ENCODE measurements at places on chromosomes 11 and 22.

- DNase-seq: no peak
Observed at GRCh38 chr11:64810891-64811272, 531 bp upstream of the MEN1 start.

DNA sequence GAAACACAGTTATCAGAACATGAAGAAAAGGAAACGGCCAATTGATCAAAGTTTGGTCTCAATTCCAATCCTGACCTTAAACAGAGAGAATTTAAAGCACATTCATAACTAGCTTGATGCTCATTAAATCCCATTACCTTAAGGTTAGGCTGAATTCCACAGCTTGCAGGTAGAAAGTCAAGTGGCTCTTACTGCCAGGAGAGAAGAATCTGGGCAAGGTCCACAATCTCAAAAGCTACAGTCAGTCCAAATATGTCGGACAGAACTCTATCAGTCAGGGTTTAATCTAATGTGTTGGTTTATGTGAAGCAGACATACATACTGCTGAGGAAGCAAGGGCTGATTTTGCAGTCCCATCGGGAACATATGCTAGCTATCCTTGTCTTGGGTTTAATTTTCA is 348.8 kb downstream of the SOX6 start:
- no peak for DNase-seq

- DNase-seq: no peak
Observed at GRCh38 chr11:108135845-108136544, 14.6 kb downstream of the ACAT1 start.

- DNase-seq: no peak
Observed at GRCh38 chr11:113159988-113160807, 154.2 kb upstream of the TTC12 start.

DNA sequence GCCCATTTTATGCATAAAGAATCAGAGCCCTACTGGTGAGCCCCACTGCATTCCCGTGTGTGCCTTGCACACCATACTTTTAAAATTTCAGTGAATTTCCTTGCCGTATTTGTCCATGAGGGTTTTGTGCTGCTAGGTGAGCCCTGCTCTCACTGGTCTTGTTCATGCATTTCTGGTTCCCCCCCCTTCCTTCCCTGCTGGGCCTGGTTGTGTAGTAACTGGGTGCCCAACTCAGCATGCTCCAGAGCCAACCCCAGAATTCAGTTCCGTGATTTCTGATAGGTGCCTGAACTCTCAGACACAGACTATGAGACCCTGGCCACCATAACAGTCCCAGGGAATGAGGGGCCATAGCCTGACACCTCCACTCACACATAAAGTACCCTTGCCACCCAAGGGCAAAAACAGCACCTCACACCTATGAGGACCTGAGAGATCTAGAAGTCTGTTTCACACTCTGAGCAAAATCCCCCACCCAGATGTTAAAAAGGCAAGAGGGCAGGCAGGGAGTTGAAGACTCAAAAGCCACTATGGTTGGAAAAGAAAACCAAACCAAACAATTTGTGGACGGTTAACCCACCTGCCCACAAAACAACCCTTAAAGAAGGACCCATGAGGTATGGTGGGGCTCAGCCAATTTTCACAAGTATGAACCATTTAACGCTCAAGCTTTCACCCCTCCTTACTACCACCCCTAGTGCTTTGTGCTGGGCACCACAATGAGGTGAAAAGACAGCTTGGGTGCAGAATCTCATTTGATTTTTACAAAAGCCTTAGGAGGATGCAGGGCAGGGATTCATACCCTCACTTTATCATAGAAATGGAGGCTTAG is 16.8 kb upstream of the IL10RA start:
- DNase-seq: no peak

- no peak for DNase-seq
Observed at GRCh38 chr11:44885919-44886789, 64.5 kb downstream of the TP53I11 start.

- no peak for DNase-seq
Observed at GRCh38 chr11:78763664-78764063, 189.0 kb upstream of the NARS2 start.

DNA sequence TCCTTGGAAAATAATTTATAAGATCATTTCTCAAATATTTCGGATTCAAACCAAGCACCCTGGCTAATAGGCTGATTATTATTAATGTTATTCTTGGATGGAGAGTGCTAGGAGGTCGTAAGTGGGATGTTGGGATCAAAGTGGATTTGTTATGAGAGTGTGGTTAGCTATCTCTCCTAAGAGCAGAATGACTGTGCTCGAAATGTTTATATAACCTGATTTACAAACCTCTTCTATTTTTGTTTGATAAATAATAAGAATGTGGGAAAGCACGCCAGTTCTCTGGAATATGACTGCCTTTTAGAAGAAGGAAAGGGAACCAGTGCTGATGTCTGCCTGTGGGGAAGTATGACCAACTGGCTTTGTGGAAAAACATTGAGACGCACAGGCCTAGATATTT is 527.5 kb downstream of the NTM start:
- no peak for DNase-seq

DNA sequence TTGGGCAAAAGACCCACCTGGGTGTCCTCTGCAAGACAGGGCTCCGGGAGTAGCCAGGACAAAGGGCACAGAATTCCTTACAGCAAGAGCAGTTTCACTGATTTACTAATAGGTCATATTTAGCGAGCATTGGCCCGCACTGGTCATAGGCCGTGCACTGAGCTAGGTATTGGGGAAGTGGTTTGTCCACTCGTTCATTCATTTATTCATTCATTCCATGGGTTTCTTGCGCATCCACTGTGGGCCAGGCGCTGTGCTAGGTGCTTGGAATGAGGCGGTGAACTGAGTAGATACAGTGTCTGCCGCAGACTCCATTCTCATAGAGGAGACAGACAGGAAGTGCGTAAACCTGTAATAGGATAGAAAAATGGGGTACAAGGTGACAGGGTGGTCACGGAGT is 13.2 kb upstream of the LINC01488 start:
- no peak for DNase-seq

- no peak for DNase-seq
Observed at GRCh38 chr22:48743601-48744282, 1083.9 kb downstream of the BRD1 start.

GRCh38 chr11:86101493-86101892 is 32.6 kb upstream of the PICALM start:
- DNase-seq: no peak

DNA sequence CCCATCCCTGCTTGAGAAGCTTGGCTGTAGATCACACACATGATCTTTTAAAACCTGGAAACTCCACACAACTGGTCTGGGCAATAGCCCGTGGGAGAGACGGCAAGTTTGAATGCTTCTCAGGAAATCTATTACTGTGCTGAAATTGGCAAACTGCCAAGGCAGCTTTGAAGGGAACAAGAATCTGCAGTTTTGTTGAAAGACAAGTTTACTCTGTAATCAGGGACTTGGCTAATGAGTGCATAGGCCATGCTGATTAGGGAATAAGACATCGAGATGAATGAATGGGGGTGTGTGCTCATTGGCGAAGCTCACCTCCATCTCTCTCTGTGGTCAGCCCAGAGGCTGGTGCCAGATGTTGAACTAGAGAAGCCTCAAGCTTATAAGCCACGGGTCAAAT is 218.8 kb downstream of the HIPK3 start:
- no peak for DNase-seq

- no peak for DNase-seq
Observed at GRCh38 chr11:130369713-130370112, 55.0 kb upstream of the ZBTB44 start.

- no peak for DNase-seq
Observed at GRCh38 chr22:39994566-39995392, at the start of gene FAM83F. Gene FAM83F, plus strand, starts transcription at chr22:39994954. Its CDS starts 89 bp downstream, at chr22:39995043.

- DNase-seq: no peak
Observed at GRCh38 chr11:44488165-44488965, 77.1 kb upstream of the CD82 start.

GRCh38 chr11:33672273-33672672 is 28.4 kb downstream of the C11orf91 start:
- DNase-seq: no peak

Measured in RWPE2 (cell line).